ENCODE measurements at places on chromosomes 1 and 21. TPM values are rescaled to one million over a fixed set of nuclear protein-coding genes. Genes with fewer than 3 reads are reported as not detected.

E2F2 gene
- 3.4 TPM for total RNA-seq

LCE1D gene
- not detected for total RNA-seq

PGLYRP3 gene
- not detected for total RNA-seq

FCRLB gene
- 2.4 TPM for total RNA-seq

NCF2 gene
- 101 TPM for total RNA-seq

DIO1 gene
- total RNA-seq = not detected

EVA1C gene
- total RNA-seq = 0.20 TPM

THEM5 gene
- not detected for total RNA-seq

KCNJ9 gene
- total RNA-seq = not detected

URB1 gene
- 18.1 TPM for total RNA-seq

CFHR5 gene
- not detected for total RNA-seq

WDR64 gene
- total RNA-seq = 0.58 TPM

SPRR2E gene
- total RNA-seq = not detected

SELL gene
- total RNA-seq = 151 TPM

CIART gene
- total RNA-seq = 0.20 TPM

MACO1 gene
- 19.7 TPM for total RNA-seq

SPRR2B gene
- not detected for total RNA-seq

KRTAP11-1 gene
- not detected for total RNA-seq

AHCYL1 gene
- total RNA-seq = 40.5 TPM

CCDC30 gene
- total RNA-seq = 4.3 TPM

VASH2 gene
- 0.07 TPM for total RNA-seq

LHX4 gene
- total RNA-seq = not detected

MCOLN3 gene
- 0.16 TPM for total RNA-seq

OR14K1 gene
- not detected for total RNA-seq

TXNDC12 gene
- total RNA-seq = 39.0 TPM

NUDT4B gene
- 1.9 TPM for total RNA-seq

TINAGL1 gene
- total RNA-seq = not detected

KCNT2 gene
- total RNA-seq = not detected

CACNA1E gene
- 0.37 TPM for total RNA-seq

AKR1A1 gene
- 218 TPM for total RNA-seq

F11R gene
- 11.6 TPM for total RNA-seq

CREB3L4 gene
- total RNA-seq = 9.4 TPM

OR2L3 gene
- not detected for total RNA-seq

MACF1 gene
- total RNA-seq = 235 TPM

ITGB2 gene
- total RNA-seq = 124 TPM

TTLL10 gene
- total RNA-seq = 0.16 TPM

All from activated B cell treated with CpG ODN at 0.5 μM for 24 hours (primary cell).